ENCODE measurements at places on chromosomes 2 and 18.

- DNase-seq, result no peak
Observed at GRCh38 chr2:14779252-14779651, 146.7 kb downstream of the LRATD1 start.

DNA sequence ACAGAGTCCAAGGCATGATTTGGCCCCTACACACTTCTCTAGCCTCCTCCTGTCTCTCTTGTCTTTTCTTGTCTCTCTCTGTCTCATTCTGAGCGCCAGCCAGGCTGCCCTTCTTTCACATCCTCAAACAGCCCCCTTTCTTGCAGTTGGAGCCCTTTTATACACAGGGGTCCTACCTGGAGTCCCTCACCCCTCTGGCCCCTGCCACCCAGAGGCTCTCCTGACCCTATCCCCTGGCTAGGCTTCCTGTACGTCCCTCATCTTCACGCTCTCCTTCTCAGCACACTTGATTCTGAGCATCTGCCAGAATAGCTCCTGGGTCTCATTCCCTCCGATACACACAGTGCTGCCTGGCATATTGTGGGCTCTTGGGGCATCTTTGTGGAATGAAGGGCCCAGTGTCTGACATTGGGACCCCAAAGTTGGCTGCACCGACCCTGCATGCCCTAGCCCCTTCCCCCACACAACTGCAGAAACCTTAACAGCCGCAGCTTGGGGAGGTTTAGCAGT lies 261.9 kb downstream of the DYSF start:
- DNase-seq, result no peak

DNA sequence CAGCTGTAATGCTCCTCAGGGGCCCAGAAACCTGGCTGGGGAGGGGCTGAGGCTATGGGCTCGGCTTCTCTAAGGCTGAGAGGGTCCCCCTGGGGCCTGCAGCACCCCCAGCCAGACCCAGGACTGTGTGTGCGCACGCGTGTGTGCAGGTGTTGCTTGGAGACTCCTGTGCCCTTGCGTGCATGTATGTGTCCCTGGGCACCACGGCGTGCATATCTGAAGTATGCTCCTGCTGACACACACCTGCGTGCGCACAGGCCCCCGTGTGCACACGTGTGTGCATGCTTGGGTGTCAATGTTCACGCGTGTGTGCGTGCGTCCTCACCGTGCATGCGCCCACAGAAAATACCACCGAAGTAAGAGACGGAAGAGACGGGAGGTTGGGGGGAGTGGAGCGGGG lies 14.9 kb upstream of the ECEL1 start:
- DNase-seq, result no peak

- DNase-seq, result no peak
Observed at GRCh38 chr2:203890733-203891132, 23.2 kb downstream of the CTLA4 start.

DNA sequence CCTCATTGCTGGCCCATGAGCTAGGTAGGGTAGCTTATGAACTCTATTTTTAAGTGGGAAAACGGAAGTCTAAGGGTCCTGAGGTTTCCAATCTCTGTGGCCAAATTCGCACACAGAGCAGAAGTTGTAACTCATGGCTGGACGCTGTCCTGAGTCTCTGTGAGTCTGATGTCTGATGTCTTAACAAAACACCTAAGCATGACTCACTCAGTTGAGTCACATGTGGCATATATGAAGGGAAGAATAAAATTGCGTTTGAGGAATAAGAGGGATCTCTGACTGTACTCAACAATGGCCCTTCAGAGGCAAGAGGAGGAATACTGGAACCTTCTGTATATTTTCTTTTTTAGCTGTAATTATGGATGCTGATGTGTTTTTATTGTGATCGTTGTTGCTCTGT lies 569.7 kb downstream of the RIT2 start:
- DNase-seq, result no peak

GRCh38 chr2:113876503-113877387 lies 13.1 kb upstream of the ACTR3 start:
- DNase-seq, result peak; percentile 92

- DNase-seq, result no peak
Observed at GRCh38 chr2:23420840-23421476, 36.0 kb downstream of the KLHL29 start.

DNA sequence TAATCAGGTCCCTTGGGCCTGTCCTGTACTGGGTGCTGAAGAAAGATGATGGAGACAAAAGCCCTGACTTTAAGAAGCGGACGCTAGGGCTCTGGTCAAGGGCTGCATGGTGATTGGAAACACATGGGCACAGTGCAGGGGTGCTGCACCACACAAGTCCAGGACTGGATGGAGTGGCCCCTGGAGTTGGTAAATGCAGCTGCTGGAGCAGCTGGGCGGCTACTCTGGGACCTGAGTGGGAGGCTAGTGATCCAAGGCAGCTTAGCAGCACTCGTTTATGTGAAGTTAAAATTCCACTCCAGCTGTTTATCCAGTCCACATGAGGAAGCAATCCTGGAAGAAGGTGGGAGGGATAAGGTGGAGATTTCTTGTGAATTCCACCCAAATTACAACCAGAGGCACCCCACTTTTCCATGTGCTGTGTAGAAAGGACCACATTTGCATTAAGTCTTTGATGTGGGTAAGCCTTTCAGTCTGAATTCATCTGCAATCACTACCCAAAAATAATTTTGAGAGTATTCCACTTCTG lies 24.9 kb downstream of the MERTK start:
- DNase-seq, result no peak

DNA sequence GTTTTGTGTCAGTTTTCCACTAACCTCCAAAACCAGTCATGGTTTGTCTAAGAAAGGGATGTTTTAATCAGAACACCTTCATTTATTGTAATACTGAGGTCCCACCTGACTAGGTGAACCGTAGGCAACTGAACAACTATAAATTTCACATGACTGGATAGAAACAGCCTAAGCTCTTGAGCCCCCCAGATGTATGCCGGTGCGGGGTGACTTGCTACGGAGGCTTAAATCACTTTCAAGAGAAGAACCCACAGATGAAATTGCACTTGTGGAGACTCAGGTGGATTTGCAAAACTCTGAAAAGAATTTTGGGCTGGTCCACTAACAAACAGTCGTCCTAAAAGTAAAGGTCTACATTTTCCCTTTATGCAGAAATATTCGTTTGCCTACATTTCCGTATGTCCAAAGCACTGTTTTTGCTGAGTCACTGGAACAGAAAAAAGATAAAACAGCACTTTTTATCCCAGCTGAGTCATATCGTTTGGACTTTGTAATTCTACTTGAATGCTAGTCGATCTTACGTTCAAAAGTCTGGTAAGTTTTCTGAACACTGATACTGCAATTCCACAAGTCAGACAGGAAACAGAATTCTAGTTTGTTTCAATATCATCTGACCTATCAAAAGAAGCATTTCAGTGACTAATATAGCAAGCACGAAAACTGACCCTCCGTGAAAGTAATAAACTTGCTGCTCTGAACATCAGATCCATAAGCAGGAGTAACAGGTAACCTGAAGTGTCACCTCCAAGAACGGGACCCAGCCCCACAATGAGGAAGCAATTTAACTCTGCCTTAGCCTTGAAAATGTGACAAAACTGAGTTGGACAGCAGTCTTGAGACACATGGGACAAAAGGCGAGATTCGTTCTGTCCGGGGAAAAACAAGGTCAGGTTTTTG lies 18.1 kb downstream of the ZNF516 start:
- no peak for DNase-seq
